ENCODE measurements at places on chromosomes 12 and 14. TPM values are rescaled to one million over a fixed set of nuclear protein-coding genes. Genes with fewer than 3 reads are reported as not detected.

The KLRC1 gene
- total RNA-seq: 63.9 TPM

The CABP1 gene
- 0.24 TPM for total RNA-seq

The IFNG-AS1 gene
- 1.8 TPM for total RNA-seq

The USP44 gene
- 1.8 TPM for total RNA-seq

The TAS2R31 gene
- 4.8 TPM for total RNA-seq

The C1S gene
- 1.3 TPM for total RNA-seq

The CPNE8 gene
- 9.2 TPM for total RNA-seq

The LMO3 gene
- total RNA-seq: not detected

The ACOT4 gene
- total RNA-seq: 8.9 TPM

The MDGA2 gene
- total RNA-seq: not detected

DNA sequence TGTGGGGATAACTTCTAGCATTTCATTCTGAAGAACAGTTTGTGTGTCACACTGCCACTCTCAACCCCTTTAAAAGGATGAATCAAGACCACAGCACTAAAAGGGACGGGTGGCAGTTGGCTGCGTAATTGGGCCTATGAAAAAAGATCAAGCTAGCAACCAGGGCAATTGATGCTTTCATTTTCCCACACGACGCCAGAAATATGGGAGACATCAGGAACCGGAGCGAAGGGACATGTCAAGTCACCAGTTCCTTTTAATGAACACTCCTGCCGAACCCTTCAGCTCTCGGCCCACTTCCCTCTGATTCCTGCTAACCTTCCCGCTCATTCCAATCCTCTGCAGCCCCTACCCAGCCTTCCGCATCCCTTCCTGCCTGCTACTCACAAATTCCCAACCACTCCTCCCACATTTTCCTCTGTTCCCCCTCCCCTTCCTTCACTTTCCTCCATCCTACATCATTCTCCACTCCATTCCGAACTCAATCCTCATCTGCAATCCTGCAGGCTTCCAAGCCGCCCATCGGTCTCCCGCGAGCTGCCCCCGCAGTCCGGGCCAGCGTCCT, 753 bp downstream of the CSRNP2 start:
- no peak for DNase-seq
- peaks cover 31% of the 10 kb centered on the region for H3K4me1 ChIP-seq
- no peaks in the 10 kb centered on the region for H3K36me3 ChIP-seq
- H3K4me3 ChIP-seq: peak overlapping the region; percentile 99

GRCh38 chr14:36520601-36521525, 831 bp upstream of the NKX2-1 start:
- no peak overlapping the region for H3K27ac ChIP-seq
- H3K27me3 ChIP-seq: peaks cover 36% of the 10 kb centered on the region
- no peaks in the 10 kb centered on the region for H3K36me3 ChIP-seq
- no peak for DNase-seq
- H3K4me3 ChIP-seq: no peak overlapping the region
- no peaks in the 10 kb centered on the region for H3K4me1 ChIP-seq

GRCh38 chr14:88269806-88270420, 53.2 kb downstream of the KCNK10 start:
- no peak overlapping the region for H3K4me3 ChIP-seq
- H3K36me3 ChIP-seq: no peaks in the 10 kb centered on the region
- no peak for DNase-seq
- H3K27me3 ChIP-seq: peaks cover 29% of the 10 kb centered on the region

DNA sequence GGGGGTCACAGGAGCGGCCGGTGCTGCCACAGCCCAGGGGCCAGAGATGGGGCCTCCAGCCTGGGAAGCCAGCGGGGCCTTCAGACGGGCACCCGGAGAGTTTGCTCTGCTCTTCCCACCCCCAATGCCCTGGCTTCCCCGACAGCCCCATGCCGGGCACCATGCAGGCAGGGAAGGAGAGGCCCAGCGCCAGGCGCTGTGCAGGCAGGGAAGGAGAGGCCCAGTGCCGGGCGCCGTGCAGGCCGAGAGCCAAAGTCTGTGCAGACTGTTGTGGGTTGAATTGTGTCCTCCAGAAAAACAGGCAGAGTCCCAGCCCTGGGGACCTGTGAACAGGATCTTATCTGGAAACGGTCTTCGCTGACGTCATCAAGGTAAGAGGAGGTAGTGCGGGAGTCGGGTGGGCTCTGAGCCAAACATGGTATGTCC, 34.3 kb downstream of the GALNT9 start:
- no peaks in the 10 kb centered on the region for H3K27me3 ChIP-seq
- H3K36me3 ChIP-seq: no peaks in the 10 kb centered on the region
- H3K4me1 ChIP-seq: peaks cover 3% of the 10 kb centered on the region
- H3K4me3 ChIP-seq: no peak overlapping the region

GRCh38 chr12:31011746-31012566, 61.7 kb upstream of the DDX11 start:
- H3K27ac ChIP-seq: no peak overlapping the region
- H3K4me3 ChIP-seq: no peak overlapping the region
- DNase-seq: no peak
- no peaks in the 10 kb centered on the region for H3K4me1 ChIP-seq
- H3K36me3 ChIP-seq: no peaks in the 10 kb centered on the region
- H3K27me3 ChIP-seq: peaks cover 11% of the 10 kb centered on the region

- H3K4me1 ChIP-seq: peaks cover 5% of the 10 kb centered on the region
- H3K27me3 ChIP-seq: no peaks in the 10 kb centered on the region
- peak; percentile 62 for DNase-seq
- peak overlapping the region; percentile 74 for H3K4me3 ChIP-seq
These were observed 277.4 kb upstream of the SOX5 start for GRCh38 chr12:24226745-24227350.

- no peaks in the 10 kb centered on the region for H3K4me1 ChIP-seq
- H3K4me3 ChIP-seq: no peak overlapping the region
- no peaks in the 10 kb centered on the region for H3K27me3 ChIP-seq
- DNase-seq: no peak
- H3K36me3 ChIP-seq: no peaks in the 10 kb centered on the region
- H3K27ac ChIP-seq: no peak overlapping the region
These were observed 367.6 kb downstream of the SOX5 start for GRCh38 chr12:23581913-23582312.

DNA sequence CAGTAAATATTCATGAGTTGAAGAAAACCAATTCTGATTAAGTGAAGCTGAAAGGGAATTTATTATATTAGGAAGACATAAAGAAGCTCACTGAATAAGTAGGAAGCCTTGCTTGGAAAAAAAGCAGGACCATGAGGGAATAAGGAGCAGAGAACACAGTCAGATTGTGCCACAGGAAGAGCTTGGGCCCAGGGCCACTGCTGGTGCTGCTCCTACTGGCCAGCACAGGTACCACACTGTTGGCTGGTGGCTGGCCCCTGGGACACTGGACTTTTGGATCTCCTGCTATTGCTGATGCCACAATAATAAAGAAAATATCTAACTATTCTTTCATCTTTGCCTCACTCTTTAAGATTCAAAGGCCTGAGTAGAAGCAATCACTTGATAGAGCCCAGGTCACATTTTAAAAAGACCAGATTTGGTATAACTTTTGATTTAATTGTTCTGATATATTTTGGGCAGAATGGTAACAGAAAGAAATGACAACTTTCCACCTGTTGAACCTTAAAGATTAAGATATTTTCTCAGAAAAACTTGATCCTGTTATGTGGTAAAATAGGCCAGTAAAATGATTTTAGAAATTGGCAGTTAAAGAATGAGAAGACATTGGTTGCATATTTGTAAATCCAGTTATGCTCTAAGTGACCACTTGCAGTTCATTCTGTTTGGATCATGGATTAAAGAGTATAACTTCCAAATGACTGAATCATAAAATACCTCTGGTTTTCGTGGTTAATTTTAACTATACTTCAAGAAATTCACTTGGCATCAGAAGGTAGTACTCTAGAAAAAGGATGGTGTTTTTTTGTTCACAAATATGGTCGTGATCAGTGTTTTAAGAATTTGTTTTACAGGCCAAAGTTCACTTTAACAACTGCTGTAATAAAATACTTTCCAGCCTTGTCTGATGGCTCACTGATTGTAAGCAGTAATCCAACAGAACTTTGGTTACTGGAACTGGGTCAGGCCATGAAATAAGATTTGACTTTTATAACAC, 68.3 kb downstream of the DERA start:
- H3K27me3 ChIP-seq: no peaks in the 10 kb centered on the region
- no peak overlapping the region for H3K4me3 ChIP-seq
- no peak overlapping the region for H3K27ac ChIP-seq
- no peaks in the 10 kb centered on the region for H3K36me3 ChIP-seq
- peaks cover 2% of the 10 kb centered on the region for H3K4me1 ChIP-seq

DNA sequence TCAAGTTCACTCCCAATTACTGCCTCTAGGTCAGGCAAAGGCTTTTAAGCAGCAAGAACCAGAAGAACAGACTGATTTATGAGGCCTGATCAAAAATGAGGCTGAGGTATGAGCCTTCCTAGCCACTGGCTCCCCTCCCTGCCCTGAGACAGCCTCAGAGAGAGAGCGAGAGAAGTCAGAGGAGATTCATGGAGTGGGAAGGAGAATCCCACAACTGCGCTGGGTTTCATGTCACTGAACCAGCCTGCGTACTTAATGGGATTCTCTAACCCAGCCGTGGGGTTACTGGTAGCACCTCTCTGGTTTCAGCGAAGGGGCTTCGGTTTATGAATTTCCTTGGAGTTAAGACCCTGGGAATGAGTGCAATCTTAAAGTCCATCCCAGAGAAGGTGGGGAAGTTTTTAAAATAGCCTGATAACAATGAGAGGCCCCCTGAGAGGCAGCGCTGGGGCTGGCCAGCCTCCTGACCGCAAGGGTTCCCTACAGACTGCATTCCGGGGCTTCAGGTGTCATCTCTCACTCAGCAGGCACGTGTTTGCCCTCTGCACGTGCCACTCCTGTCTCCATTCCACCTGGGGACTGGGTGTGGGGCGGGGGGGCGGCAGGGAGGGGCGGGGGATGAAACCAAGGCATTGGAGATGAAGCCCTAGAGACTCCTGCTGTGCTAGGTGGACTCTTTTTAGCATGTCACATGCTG, 6.1 kb upstream of the GPRC5A start:
- H3K4me3 ChIP-seq: no peak overlapping the region
- no peak overlapping the region for H3K27ac ChIP-seq
- H3K4me1 ChIP-seq: peaks cover 10% of the 10 kb centered on the region
- no peaks in the 10 kb centered on the region for H3K36me3 ChIP-seq
- no peak for DNase-seq

- no peaks in the 10 kb centered on the region for H3K4me1 ChIP-seq
- no peak for DNase-seq
- H3K27ac ChIP-seq: no peak overlapping the region
- no peak overlapping the region for H3K4me3 ChIP-seq
- no peaks in the 10 kb centered on the region for H3K36me3 ChIP-seq
These were observed 65.1 kb downstream of the RNFT2 start for GRCh38 chr12:116803013-116803736.

DNA sequence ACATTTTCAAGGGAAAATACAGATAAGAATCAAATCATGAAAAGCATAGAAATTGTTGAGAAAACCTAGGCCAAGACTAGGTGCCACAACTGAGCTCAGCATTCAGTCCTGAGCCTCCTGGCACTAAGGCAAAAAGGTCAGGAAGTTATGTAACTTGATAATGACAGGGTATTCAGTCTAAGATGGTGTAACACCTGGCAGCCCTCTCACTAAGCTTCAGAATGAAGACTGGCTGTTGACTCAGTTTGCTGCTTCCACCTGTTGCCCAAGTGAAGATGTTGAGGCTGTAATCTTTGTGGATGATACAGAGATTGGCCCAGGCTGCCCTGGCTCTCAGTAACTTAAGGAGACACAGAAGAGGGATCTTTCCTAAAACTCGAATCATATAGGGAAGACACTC, 19.6 kb downstream of the PROX2 start:
- H3K4me1 ChIP-seq: peaks cover 12% of the 10 kb centered on the region
- DNase-seq: no peak
- no peak overlapping the region for H3K4me3 ChIP-seq
- no peak overlapping the region for H3K27ac ChIP-seq
- H3K27me3 ChIP-seq: no peaks in the 10 kb centered on the region
- no peaks in the 10 kb centered on the region for H3K36me3 ChIP-seq

DNA sequence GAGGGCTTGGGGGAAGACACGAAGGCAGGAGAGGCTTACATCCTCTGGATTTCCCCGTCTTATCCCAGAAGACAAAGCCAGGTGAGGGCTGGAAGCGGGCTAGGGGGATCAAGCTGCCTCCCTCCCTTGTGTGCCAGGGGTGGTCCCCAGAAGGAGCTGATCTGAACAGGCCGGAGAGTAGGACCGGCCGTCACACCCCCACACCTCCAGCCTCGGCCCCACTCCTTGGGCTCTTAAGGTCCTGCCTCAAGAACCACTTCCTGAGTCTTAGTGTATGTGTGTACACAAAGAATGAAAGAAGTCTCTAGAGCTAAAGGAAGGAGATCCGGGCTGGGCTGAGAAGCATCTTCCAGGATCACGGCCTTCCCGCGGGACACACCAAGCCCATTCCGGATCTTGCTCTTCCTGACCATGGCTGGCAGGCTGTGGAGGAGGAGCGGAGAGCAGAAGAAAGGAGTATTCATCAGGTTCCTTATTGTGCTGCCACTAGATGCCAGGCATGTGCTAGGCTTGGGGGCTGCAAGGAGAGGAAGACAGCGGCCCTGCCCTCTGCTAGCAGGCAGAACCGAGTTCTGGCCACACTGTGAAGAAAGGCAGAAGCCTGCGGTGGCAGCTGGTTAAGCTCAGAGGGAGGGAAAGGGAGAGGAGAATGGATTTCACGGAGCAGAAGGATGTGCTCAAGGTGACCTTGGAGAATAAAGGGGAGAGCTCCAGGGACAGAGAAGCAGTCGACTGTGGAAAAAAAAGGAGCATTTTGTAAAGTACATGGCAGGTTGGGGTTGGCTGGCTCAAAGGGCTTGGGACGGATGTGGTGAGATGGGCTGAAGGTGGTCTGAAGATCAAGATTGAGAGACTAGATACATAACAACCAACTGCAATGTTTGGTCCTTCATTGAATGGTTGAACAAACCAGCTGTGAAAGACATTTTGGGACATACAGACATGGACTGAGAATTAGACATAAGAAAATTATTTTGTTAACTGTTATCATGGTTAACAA, 1.3 kb upstream of the CD63 start:
- peak overlapping the region; percentile 92 for H3K4me3 ChIP-seq
- peaks cover 40% of the 10 kb centered on the region for H3K4me1 ChIP-seq
- no peaks in the 10 kb centered on the region for H3K36me3 ChIP-seq

- H3K36me3 ChIP-seq: no peaks in the 10 kb centered on the region
- H3K4me3 ChIP-seq: no peak overlapping the region
- H3K4me1 ChIP-seq: no peaks in the 10 kb centered on the region
- peaks cover 20% of the 10 kb centered on the region for H3K27me3 ChIP-seq
- DNase-seq: no peak
- H3K27ac ChIP-seq: no peak overlapping the region
These were observed 117.2 kb downstream of the TMX1 start for GRCh38 chr14:51357250-51357649.

- no peak for DNase-seq
- no peak overlapping the region for H3K4me3 ChIP-seq
- no peaks in the 10 kb centered on the region for H3K27me3 ChIP-seq
These were observed 231.9 kb downstream of the SLC25A21 start for GRCh38 chr14:36940476-36940875.

- no peaks in the 10 kb centered on the region for H3K27me3 ChIP-seq
- peaks cover 11% of the 10 kb centered on the region for H3K36me3 ChIP-seq
- H3K4me1 ChIP-seq: peaks cover 23% of the 10 kb centered on the region
- no peak for DNase-seq
- no peak overlapping the region for H3K27ac ChIP-seq
These were observed 3.0 kb upstream of the PPP1CC start for GRCh38 chr12:110745542-110746284.

GRCh38 chr14:98197933-98198332, 1074.1 kb downstream of the BCL11B start:
- H3K36me3 ChIP-seq: no peaks in the 10 kb centered on the region
- peak overlapping the region; percentile 72 for H3K4me3 ChIP-seq
- peak overlapping the region; percentile 76 for H3K27ac ChIP-seq
- no peak for DNase-seq
- H3K27me3 ChIP-seq: no peaks in the 10 kb centered on the region

- no peak overlapping the region for H3K4me3 ChIP-seq
- no peaks in the 10 kb centered on the region for H3K27me3 ChIP-seq
- H3K27ac ChIP-seq: no peak overlapping the region
- H3K4me1 ChIP-seq: no peaks in the 10 kb centered on the region
- no peak for DNase-seq
These were observed 8.5 kb downstream of the LTBR start for GRCh38 chr12:6392504-6392903.
